ENCODE measurements at places on chromosomes 11 and 22.
A peak's percentile ranks its signal among the peaks of the same experiment; 100 is the strongest.

- DNase-seq, result no peak
Measured at GRCh38 chr11:70071996-70072395, 6.1 kb upstream of the ANO1 start.

- no peak for DNase-seq
Measured at GRCh38 chr11:74262725-74263124, 48.7 kb downstream of the P4HA3 start.

DNA sequence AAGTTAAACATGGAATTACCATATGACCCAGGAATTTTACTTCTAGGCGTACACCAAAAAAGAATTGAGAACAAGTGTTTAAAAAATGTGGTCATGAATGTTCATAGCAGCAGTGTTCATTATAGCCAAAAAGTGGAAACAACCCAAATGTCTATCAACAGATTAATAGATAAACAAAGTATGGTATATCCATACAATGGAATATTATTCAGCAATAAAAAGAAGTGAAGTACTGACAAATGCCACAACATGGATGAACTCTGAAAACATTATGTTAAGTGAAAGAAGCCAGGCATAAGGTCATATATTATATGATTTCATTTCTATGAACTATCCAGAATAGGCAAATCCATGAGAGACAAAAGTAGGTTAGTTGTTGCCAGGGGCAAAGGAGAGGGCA lies 141.7 kb upstream of the NAV2 start:
- DNase-seq, result no peak

DNA sequence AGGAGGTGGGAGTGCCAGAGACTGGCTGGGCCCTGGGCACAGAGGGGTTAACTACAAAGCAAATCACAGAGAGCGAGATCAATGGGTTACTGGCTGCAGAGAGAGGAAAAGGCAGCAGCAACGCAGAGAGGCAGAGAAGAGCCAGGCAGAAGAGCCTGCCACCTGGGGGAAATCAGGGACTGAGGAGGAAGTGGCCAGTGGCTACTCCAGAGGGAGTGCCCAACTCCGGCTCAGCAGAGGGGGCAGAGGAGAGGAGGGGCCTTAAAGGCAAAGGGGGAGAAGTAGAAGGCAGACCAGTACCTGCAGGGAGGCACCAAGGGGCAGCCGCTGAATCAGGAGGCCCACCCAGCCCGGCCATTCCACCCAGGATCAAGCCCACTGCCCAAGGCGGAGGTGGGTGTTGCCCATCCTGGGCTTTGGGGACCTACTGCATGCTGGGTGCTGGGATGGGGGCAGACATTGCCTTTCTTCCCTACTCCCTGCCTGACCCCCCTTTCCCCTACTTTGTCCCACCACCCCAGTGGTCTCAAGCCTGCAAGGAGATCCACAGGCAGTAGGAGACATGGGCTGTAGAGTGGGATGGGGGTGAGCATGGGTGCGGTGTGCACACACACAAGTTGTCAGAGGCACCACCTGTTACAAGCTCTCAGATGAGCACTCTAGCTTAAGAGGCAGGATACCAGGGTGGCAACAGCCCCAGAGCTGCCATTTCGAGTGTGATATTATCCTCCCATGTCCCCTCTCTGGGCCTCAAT lies 926 bp upstream of the GALR3 start:
- DNase-seq, result no peak

- peak; percentile 92 for DNase-seq
Measured at GRCh38 chr22:41939981-41940831, 6.7 kb downstream of the CENPM start.
